ENCODE measurements at places on chromosomes 7 and 10.

DNA sequence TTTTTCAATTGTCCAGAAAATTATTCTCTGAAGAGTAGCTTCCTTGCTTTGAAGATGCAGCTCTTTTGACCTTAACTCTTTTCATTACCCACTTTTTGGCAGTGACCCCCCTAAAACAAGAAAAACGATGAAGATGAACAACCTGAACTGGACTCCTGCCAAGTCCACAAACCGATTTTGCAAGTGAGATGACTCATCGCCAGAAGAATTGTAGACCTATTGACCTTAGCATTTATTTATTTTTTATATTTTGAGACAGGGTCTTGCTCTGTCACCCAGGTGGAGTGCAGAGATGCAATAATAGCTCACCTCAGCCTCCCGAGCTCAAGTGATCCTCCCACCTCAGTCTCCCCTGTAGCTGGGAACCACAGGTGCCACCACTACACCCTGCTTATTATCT, 859.2 kb downstream of the GATA3 start:
- no peak for DNase-seq

DNA sequence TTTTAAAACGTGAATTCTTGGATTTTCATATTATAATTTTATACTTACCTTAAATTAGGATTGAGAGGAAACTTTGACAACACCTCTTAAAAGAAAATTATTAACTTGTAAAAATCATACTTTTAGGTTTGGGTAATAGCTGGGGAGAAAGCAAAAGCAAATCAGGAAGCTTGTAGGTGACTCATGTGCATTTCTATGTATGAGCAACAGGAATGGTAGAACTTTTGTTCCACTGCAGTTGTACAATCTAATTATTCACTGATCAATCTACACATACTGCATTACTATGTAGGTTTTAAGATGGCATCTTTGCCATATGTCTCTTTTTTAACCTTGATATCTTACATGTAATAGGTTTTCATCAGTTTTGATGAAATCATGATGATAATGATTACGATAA, 223.2 kb downstream of the PRKG1 start:
- no peak for DNase-seq

GRCh38 chr7:20787660-20788419, 1.2 kb upstream of the SP8 start:
- no peak for DNase-seq

DNA sequence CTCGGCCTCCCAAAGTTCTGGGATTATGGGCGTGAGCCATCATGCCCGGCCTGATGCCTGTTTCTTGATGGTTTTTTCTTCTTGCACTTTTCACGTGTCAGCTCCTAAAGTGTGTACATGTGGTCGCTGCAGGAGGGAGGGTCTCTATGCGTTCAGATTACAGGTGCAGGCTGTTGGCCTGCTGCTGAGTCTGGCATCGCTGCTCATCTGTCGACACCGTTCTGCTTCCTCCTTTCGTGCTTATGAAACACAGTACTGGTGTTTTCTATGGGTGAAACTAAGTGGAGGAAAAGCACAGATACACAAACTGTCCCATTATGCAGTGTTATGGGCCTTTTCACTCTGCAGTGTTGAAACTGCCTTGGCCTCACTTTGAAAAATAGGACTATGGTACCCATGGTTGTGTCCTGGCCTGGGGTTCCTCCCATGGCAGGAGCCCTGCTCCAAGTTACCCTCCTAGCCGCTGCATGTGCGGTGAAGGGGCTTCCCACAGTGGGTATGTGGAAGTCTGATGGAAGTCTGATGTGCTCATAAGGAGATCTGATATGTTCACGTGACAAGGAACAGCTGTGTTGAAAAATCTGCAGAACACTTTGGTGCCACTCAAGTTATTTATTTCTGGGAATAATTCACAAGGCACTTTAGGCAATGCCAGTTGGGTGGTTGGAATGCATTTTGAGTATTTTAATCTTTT, 23.5 kb downstream of the OGDH start:
- no peak for DNase-seq

- no peak for DNase-seq
These were observed 2.0 kb downstream of the AGAP3 start for GRCh38 chr7:151088019-151088855.

DNA sequence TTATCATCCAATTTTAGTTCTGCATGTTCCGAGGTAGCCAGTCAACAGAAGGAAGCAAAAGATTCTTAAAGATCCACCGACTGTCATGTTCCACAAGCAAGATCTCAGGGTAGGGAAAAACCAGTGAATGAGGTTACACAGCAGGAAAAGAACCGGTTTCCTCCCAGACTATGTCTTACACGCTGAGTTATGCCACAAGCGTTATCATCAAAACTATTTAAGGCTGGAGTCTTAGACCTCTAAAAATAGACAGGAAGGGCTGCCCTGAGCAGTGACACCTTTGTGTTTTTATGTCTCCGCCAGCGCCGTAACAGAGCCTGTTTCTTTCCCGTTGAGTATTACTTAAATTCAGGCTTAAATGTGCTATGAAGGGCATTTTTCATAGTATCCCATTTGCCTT, 48.3 kb downstream of the PROSER2 start:
- DNase-seq, result no peak

DNA sequence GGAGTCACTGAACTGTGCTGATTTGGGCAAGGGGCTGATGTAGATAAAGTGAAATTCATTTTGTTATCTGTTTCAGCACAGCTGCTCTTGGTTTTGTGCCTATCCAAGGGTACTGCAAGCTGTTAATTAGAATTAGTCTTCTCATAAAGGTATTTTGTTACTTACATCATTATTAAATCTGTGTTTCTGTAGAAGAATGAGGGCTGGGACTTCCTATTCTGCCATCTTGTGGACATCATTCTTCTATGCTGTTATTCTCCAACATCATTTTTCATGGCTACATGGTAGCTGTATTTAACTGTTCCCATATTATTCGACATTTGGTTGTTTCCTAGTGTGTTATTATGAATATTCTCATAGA, 76.2 kb upstream of the CCDC71L start:
- DNase-seq, result no peak

DNA sequence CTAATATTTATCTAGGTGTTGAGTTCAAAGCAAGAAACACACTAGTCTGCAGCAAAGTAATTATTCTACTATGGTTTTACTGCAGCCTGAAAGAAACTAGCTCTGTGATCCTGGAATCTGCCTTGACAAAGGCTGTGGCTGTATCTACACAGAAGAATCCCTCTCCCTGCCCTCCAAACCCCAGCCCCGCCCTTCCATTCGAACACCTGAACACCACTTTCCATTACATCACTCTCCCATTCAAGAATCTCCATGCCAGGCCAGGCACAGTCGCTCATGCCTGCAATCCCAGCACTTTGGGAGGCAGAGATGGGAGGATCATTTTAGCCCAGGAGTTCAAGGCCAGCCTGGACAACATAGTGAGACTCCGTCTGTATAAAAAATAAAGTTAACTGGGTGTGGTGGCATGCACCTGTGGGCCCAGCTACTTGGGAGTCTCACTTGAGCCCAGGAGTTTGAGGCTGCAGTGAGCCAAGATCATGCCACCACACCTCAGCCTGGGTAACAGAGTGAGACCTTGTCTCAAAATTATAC, 23.3 kb downstream of the LRRC20 start:
- no peak for DNase-seq

DNA sequence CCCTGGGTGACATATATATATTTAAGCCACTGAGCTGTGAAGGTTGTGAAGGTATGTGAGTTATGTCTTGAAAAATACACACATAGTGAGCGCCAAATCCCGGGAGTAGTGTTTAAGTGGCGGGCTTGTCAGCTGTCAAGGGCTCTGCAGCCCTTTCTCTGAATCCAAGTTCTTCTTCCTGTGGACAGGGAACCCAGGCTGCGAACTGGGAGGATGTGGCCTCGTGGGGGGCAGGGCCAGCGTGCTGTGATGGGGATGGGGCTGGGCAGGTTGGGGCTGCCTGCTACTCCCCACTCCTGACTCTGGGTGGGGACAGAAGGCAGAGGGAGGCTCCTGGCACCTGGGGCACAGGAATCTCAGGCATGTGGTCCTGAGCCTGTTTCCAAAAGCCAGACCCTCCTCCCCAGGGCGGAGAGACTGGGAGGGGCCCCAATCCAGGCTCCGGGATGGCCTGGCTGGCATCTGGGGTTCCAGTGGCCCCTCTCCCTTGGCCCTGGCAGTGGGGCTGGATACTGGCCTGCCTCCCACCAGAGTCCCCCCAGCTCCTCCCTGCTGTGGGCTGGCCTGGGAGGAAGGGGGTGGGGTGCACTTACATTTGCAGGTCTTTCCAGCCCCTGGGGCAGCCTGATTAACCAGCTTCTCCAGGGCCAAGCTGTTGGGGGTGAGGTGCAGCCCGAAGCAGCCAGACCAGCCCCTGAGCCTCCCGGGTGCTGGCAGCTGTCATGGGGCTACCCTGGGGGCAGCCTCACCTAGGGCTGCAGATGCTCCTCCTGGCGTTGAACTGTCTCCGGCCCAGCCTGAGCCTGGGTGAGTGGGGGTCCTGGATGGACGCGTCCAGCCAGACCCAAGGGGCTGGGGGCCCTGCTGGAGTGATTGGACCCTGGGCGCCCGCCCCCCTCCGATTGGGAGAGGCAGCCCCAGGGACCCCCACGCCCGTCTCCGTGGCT, at the start of gene UPK3B:
TSS of gene UPK3B (plus strand) at position 622 of the 947 bp plus-strand sequence. CDS start at position 723, 101 bp downstream.
- no peak for DNase-seq

DNA sequence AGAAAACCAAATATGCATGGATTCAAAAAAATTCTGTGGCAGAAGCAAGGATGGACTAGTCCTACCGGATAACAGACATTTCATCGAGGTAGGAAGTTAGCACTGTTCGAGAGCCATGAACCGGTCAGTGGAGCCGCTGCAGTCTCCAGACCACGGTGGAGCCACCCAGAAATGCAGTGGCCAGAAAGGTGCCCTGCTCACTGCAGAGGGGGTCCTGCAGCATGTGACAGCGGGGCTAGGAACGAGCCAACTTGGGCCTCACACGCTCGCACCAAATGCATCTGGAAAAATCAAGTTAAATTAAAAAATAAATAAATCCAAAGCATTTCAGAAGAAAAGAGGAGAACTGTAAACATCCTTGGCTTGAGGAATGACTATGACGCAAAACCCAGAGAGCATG, 13.1 kb upstream of the CFAP46 start:
- DNase-seq, result no peak

GRCh38 chr10:16944402-16944801, 127.2 kb upstream of the RSU1 start:
- no peak for DNase-seq

DNA sequence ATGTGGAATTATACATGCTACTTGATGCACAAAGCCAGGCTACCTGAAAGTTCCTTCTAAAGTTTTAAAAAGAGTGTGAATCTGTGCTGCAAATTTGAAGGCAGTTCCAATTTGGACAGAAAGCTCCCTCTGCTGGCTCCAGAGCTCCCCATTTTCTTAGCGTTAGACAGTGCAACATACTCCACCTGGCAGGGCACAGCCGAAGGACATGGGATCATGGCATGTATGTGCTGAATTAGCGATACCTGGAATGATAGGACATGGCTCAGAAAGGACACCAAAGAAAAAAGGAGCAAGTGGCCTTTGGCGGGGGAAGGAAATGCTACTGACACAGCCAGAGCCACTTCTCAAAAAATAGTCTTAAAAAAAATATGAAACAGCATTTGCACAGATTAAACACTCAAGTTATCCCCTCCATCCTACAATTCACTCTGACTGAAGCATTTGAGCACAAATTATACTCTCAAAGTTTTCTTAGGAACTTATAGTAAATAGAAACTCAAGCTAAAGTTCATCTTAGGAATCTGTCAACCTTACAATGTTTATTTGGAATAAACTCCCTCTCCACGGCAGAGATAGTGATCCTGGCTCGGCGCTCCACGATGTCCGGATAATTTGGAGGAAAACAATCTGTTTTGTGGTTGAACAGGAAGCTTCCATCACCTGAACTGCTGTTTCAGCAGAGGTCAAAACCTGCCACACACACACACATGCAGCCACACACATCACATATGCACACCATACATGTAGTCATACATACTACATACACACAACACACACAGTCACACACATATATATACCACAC, 80.0 kb downstream of the C7orf25 start:
- DNase-seq, result no peak

DNA sequence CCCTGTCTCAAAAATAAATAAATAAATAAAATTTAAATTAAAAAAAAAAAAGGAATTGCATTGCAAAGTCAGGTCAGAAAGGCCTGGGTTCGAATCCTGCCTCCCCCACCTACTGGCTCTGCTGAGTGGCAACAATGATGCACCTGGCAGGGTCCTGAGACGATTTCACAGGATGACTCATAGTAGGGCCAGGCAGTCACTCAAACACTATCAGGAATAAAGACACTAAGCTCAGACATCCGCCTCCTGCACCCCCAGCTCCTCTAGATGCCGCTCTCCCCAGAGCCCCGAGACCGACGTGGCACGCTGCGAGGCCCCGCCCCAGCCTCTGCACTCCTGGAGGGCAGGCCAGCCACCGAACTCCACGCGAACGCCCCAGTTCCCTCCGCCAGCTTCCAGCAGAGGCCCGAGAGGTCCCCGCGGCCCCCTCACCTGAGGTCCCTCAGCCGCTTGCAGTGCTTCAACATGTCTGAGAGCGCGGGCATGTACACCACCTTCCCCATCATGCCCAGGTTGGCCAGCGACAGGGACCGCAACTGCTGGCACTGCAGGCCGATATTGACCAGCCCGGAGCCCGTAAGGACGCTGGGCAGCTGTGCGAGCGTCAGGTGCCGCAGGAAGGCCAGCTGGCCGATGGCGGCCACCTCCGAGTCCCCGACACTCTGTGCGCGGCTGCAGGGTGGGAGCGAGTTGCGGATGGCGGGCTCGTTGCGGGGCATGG, 76.6 kb upstream of the TNRC18 start:
- DNase-seq, result no peak

GRCh38 chr10:75197066-75197465, 13.5 kb upstream of the VDAC2 start:
- DNase-seq, result no peak

Measured in T-helper 1 cell (primary cell).